Activated CD8-positive, alpha-beta T cell treated with anti-CD3 and anti-CD28 coated beads for 36 hours (primary cell): ENCODE measurements at places on chromosomes 11 and 22.

DNA sequence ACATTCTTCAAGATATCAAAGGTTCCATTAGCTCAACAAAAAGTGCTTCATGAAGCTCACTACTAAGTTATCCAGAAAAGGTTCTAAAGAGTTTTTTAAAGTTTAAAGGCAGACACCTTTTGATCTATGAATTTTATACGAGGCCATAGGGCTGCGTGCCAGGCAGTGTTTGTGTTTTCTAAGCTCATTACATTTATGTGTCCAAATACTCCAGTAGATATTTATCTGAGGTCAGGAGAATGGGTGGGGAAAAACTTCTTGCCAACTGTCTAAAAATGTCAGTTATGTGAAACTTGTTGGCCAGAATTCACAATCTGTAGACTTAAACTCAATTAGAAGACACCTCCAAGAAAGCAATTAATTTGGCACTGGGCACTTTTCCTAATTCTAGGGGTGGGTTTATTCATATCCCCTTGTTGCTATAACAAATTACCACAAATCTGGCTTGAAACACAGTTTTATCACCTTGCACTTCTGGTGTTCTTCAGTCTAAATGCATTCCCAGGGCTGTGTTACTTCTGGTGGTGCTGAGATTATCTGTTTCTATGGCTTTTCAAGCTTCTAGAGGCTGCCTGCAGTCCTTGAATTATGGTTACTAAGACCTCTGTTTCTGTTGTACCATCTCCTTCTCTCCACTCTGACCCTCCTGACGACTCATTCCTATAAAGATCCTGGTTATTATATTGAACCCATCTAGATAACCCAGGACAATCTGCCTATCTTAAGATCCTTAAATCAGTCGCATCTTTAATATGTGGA lies 1030.4 kb upstream of the CNTN5 start:
- no peak for DNase-seq

DNA sequence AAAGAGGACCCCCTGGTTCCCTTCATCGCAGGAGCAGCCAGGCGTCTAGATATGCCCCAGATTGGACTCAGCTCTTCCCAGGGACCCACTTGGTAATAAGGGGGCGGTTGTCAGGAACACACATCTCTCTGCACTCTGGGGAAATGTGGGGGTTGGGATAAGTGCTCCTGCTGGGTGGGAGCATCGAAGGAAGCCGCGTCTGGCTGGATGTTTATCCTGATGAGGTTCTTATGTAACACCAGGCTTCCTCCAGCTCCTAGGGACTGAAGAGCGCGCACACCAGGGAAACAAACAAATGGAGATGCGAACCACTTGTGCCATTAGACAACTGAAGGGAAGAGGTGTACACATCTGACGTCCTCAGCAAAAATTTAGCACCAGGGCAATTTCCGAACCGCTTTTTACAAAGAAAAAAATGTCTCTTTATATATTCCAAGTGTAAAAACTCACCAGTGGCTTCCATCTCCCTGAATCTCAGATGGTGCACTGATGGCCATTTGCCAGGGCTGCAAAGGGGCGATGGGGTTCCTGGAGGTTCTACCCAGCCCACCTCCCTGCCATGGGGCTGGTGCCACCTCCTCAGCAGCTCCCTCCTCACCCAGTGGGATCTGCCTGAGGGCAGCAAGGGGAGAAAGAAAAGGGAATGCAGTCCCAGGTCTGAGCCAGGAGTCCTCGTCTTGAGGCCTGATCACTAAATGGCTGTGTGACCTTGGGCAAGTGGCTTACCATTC lies 89.4 kb downstream of the PKNOX2 start:
- no peak for DNase-seq

GRCh38 chr11:126751242-126751641 lies 249.3 kb downstream of the KIRREL3 start:
- DNase-seq, result no peak

- no peak for DNase-seq
Observed at GRCh38 chr22:39220890-39221850, 23.6 kb downstream of the PDGFB start.

DNA sequence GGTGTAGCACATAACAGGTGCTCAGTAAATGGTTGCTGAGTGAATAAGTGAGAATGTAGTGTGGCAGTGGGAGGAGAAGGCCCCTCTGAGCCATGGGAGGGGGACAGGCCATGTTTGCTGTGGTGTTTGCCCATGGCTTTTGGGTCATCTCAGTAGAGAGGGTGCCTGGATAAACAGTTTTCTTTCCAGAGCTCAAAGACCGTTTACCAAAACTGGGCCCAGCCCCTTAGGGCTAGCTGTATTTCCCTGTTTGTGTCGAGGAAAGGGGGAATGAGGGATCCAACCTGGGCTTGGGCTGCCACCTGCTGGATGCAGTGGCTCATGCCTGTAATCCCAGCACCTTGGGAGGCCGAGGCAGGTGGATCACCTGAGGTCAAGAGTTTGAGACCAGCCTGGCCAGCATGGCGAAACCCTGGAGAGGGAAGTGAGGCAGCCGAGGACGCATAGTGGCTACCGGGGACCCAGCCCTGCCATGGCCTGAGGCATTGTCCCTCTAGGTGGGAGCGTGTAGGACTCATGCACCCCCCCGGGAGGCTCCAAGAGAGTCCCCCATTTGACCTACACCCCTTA lies 8.7 kb upstream of the LTO1 start:
- DNase-seq, result no peak

GRCh38 chr22:38868286-38868721 lies 3.7 kb downstream of the CBX6 start:
- DNase-seq, result no peak

GRCh38 chr11:4523666-4524065 lies 21.3 kb upstream of the OR52M1 start:
- no peak for DNase-seq

- DNase-seq, result no peak
Observed at GRCh38 chr11:122392508-122392907, 263.0 kb upstream of the UBASH3B start.

GRCh38 chr11:31442086-31442485 lies 67.3 kb downstream of the IMMP1L start:
- DNase-seq, result no peak

GRCh38 chr11:107929611-107930200 lies 1.5 kb downstream of the RAB39A start:
- no peak for DNase-seq
